ENCODE measurements at places on chromosomes 12 and 14. TPM values are rescaled to one million over a fixed set of nuclear protein-coding genes. Genes with fewer than 3 reads are reported as not detected.

The CELA1 gene
- not detected for total RNA-seq

The MSI1 gene
- not detected for total RNA-seq

The OR6C2 gene
- not detected for total RNA-seq

The TMPRSS12 gene
- total RNA-seq: not detected

The DNAJC22 gene
- total RNA-seq: 6.7 TPM

The CEBPE gene
- not detected for total RNA-seq

The OR4K14 gene
- total RNA-seq: not detected

The RNASE13 gene
- total RNA-seq: not detected

The GALNT9 gene
- under 0.01 TPM for total RNA-seq

The EGLN3 gene
- total RNA-seq: 0.28 TPM

The CATSPERB gene
- not detected for total RNA-seq

The PTPRO gene
- 0.18 TPM for total RNA-seq

The SLC22A17 gene
- 6.4 TPM for total RNA-seq
